ENCODE measurements at places on chromosomes 4 and X. TPM values are rescaled to one million over a fixed set of nuclear protein-coding genes. Genes with fewer than 3 reads are reported as not detected.
A peak's percentile ranks its signal among the peaks of the same experiment; 100 is the strongest.

- peak; percentile 11 for DNase-seq
These were observed 37.8 kb downstream of the LEF1 start for GRCh38 chr4:108130955-108131354.

- no peak for DNase-seq
These were observed 87.5 kb upstream of the UXT start for GRCh38 chrX:47746446-47746845.

GRCh38 chr4:20351360-20352162 is 99.9 kb downstream of the SLIT2 start:
- no peak for DNase-seq

GRCh38 chr4:48173056-48173991 is 39.3 kb upstream of the TXK start:
- peak; percentile 48 for DNase-seq

- no peak for DNase-seq
These were observed 96.1 kb downstream of the REELD1 start for GRCh38 chr4:146310319-146311021.

DNA sequence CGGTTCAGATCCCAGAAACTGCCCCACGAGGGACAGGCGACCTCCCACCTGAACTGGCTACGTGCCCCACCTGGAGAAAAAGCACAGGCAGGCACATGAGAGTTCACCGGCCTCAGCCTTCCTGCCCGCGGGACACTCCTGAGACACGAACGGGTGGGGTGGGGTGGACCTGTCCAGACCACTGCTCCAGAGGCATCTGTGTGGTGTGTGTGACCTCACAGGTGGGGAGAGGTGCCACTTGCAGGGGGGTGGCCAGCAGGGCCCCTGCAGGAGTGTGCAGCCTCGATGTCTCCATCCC is 18.5 kb downstream of the NELFA start:
- no peak for DNase-seq

DNA sequence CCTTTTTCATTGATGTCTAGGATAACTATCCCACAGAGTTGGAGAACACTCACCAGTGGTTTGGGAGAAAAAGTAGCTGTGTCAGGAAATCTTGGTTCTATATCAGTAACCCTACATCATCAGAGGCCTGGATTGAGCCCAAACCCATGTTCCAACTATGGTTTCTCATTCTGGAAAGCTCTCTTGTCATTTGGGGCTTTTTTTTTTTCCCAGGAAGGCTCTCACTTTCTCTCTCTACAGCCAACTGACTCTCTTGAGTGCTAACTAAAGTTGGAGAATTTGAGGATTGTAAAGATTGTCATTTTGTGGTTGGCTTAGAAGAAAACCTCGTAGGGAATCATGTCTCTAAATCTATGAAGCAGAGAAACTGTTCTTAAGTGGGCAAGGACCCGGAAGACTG is 228.2 kb upstream of the DIPK2B start:
- DNase-seq = no peak

GRCh38 chr4:140926672-140927071 is 170.5 kb upstream of the TBC1D9 start:
- DNase-seq = no peak

DNA sequence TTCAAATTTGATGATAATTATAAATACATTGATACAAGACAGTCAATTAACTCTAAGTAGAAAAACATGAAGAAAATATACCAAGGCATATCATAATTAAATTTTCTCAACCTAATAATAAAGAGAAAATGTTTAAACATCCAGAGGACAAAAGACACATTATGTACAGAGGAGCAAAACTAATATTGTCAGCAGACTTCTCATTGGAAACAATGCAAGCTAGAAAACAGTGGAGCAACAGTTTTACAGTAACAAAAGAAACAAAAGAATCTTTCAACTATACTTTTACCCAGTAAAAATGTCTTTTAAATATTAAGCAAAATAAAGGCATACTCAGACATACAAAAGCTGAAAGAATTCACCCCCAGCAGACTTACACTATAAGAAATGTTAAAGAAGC is 238.0 kb downstream of the TMA16 start:
- no peak for DNase-seq

DNA sequence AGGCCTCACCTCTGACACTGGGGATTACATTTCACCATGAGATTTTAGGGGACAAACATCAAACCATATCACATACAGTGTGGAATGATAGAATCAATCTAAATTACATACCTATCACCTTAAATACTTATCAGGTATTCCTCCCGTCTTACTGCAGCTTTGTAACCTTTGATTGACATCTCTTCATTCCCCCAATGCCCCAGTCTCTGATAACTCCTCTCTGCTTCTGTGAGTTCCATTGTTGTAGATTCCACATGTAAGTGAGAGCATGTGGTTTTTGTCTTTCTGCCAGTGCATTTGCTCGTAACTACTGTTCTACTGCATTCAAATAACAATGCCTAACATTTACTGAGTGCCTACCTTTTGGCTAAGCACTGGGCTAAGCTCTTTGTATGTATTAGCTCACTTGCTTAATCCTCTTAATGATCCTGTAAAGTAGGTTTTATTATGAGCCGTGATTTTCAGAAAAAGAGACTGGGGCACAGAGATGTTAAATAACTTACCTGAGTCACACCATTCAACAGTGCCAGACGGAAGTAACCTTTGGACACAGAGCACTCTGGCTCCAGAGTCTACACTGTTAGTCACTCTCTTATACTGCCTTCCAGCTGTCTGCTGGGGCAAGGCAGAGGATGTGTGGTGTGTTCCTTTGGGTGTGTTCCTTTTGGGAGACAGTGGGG is 63.7 kb upstream of the ESX1 start:
- no peak for DNase-seq

- DNase-seq = no peak
These were observed 55.0 kb upstream of the BMP2K start for GRCh38 chr4:78720994-78721677.

- no peak for DNase-seq
These were observed 117.3 kb downstream of the NKX6-1 start for GRCh38 chr4:84381759-84382158.

DNA sequence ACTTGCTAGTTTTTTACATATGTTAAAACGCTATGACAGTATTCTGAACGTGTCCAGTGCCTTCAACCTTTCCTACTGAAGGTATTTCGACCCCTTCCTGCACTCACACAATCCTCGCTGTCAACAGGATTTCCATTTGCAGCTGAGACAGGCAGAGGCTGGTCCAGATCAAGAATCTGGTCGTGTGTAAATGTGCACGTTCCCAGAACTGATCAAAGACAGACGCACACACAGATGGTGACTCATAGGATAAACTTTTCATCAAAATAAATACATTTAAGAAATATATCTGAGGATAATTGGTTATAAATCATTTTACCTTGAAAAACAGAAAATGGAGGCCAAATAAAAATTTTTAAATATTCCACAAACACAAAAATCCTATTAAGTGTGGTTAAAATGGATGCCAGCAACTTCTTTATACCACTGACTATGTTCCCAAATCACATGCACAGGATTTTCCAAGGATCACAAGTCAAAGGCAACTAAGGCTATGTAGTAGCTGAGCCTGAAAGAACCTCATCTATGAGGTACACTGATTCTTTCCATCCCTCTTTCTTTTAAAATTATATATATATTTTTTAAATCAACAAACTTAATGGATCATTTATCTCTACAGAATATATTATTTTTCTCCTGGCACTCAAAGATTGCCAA is 85.9 kb downstream of the RNF150 start:
- DNase-seq = no peak

GRCh38 chr4:1775731-1776500 is 17.2 kb upstream of the FGFR3 start:
- DNase-seq = no peak

- DNase-seq = peak; percentile 15
These were observed 20.2 kb downstream of the TMEM31 start for GRCh38 chrX:103730796-103731493.

DNA sequence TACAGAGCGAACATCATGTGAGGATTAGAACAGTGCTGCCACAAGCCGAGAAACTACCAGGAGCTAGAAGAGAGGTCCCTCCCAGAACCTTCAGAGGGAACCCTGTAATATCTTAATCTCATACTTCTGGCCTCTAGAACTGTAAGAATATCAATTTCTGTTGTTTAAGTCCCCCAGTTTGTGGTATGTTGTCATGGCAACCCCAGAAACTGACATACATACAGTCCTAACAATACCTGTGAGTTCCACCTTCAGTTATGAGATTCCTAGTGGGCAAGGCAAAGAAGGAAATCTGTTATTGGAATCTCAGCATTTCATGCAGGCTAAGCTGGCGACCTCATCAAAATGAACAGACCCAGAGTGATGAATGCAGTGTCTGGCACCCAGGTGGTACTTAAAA is 42.5 kb downstream of the ZBTB49 start:
- DNase-seq = no peak

DNA sequence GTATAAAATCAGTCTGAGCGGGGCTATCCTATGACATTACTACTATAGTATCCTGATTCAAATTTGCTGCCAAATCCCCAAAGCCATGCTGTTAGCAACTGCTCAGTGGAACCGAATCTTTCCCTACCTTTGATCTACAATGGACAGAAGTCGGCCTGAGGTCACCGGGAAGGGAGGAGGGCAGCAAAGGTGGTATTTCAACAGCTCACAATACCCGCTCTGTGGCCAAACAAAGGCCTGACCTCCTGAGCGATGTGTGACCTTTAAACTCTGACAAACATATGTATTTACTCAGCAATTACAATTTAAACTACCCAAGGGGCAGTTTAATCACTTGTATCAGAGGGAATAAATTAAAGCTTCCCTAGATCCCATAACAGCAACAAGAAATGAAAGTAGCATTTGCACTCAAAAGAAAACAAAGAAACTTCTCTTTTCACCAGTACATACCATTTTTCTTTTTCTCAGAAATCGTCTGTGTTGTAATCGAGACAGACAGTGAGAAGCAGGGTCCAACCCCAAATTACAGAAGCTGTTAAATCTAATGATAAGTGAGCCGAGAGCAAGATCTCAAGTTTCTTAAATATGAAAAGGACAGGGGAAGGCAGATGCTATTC is 11.6 kb upstream of the TMEM128 start:
- DNase-seq = no peak

DNA sequence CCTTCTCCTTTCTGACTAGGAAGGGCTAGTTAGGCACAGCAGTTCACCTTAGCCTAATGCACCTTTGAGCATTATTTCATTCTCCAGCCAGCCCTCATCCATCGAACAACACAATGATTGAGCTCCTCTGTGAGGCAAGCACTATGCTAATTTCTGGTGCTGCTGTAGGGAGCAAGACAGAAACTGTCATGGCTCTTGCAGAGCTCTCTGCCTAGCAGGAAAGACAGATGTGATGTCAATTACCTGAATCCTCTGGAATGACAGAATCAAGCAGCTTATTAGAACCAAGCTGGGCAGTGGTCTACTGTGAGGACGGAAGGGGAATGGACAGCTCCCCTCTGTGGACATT is 256.1 kb upstream of the NOCT start:
- DNase-seq = no peak

DNA sequence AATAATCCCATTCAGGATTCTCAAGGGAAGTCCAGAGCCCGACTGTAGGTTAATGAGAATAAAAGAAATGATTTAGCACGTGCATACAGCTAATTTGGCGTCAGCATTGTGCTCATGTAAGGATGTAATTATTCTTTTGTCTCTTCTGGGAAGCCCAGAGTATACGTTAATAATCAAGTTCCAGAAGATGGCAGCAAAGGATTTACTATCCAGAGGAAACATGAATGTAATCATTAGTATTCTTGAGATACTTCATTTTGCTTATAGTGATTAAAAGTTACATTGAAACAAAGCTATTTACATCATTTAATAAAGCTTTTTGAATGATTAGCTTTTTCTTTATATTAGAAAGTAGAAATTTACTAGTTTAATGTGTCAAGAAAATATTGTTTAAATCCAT is 27.1 kb upstream of the MAP9 start:
- peak; percentile 64 for DNase-seq

GRCh38 chr4:184357772-184358171 is 116.6 kb downstream of the IRF2 start:
- DNase-seq = no peak

DNA sequence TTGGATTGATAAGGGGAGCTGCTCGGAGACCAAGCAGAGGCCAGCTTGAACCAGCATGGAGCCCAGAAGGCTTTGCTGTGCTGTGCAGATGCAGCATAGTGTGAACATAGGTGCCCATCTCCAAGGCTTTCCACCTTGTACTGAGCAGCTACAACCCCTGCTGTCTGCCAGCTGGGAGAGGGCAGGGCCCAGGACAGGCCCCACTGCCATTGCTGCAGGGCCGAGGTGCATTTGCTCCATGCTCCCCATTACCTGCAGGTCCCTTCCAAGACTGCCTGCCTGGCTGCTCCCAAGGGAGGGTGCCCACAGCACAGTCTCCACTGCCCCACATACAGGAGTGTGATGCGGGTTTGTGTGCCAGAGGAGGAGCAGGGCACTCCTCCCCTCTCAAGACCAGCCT is 1016.0 kb upstream of the INTU start:
- DNase-seq = no peak

- DNase-seq = no peak
These were observed 47.1 kb downstream of the MTHFD2L start for GRCh38 chr4:74205046-74205445.

DNA sequence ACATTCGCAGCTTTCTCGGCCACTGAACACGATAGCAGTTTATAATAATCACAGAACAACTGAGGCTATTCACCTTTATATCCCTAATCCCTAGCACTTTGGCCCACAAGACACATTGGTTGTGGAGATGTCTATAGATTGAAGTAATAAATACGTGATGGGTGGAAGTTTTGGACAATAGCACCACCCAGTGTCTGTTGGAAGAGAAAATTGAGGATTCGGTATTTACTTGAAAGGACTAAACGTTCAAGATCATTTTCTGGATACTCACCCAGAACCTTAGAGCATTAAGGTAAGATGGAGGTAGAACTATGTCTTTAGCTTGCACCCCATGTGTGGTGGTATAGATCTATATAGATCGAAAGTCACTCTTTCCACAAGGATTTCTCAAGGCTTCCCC is 787 bp upstream of the TMSB15A start:
- peak; percentile 56 for DNase-seq

DNA sequence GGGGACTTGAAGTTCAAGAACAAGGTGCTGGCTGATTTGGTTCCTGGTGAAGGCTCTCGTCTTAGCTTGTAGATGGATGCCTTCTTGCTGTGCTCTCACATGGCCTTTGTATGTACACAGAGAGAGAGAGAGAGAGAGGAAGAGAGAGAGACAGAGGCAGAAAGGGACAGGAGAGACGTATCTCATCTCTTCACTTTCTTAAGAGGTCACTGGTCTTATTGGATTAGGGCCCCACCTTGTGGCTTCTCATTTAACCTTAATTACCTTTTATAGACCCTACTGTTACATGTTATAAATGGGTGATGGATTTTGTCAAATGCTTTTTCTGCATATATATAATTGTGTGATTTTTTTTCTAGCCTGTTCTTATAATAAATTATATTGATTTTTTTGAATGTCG is 1444.2 kb downstream of the ADGRL3 start:
- DNase-seq = no peak

The SSX1 gene
- not detected for total RNA-seq

The COPS4 gene
- 27.2 TPM for total RNA-seq

The TMPRSS11B gene
- total RNA-seq = not detected

The MAGEB1 gene
- not detected for total RNA-seq

The SPATA18 gene
- 0.92 TPM for total RNA-seq

The GNRHR gene
- total RNA-seq = not detected

The WNK3 gene
- total RNA-seq = 12.8 TPM

The ZCCHC18 gene
- total RNA-seq = 0.54 TPM

All from A673 (cell line).